ENCODE measurements at places on chromosomes 7 and 10. TPM values are rescaled to one million over a fixed set of nuclear protein-coding genes. Genes with fewer than 3 reads are reported as not detected.

- DNase-seq = no peak
Observed at GRCh38 chr7:42492920-42493319, 255.9 kb upstream of the GLI3 start.

DNA sequence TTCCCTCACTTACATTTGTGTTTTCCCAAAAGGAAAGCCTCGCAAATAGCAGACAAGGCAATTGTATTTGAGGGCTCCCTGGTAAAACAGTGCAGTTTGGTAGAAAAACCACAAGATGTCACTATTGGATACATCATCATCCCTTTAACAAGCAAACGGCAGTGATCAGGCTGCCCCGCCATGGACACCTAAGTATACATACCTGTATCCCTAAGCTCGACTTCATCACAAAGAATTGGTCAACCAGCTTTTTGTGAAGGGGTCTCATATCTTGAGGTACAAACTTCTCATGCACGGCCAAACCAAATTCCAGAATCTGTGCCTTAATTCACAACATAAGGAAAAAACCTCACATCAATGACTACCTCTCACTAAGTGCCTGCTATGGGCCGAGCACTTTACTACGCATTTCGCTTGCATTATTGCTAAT is 179.5 kb upstream of the IMMP2L start:
- peak; percentile 91 for DNase-seq

DNA sequence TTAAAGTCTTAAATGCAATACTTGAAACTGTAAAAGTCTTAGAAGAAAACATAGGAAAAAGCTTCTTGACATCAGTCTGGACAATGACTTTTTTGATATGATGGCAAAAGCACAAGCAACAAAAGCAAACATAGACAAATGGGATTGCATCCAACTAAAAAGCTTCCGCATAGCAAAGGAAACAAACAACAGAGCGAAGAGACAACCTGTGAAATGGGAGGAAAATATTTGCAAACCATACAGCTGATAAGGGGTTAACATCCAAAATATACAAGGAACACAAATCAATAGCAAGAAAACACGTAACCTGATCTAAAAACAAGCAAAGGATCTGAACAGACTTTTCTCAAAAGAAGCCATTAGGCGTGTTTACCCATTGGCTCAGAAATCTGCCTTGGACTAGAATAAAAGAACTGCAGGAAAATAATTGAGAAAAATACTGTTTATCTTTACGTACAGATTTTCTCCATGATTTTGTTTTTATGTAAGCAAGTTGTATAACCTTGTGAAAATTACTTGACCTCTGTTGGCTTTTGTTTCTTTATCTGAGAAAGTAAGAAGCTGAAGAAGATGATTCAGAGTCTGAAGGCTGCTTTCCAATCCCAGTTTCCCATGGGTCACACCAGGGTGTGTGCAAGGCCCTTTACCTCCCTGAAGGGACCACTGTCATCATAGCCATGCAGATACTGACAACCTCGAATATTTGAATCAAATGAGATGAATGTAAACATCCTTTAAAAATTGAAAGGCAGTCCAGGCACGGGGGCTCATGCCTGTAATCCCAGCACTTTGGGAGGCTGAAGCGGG is 99.1 kb upstream of the LANCL2 start:
- DNase-seq = no peak

DNA sequence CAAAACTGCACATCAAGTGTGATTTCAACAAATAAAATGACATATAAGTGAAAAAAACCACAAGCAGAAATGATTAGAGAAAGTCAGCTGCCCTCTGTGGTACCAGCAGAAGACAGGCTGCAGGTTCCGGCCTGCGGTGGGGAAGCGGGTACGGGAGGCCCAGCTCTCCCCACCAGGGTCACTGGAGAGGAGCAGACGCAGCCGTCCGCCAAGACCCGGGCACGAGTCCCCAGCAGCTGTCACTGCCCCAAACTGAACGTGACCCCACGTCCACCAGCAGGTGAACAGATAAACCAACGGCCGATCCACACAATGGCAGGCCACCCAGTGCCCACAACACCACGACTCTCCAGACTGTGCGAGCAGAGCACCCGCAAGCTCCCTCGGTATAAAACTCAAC is 16.1 kb upstream of the MICALL2 start:
- DNase-seq = no peak

DNA sequence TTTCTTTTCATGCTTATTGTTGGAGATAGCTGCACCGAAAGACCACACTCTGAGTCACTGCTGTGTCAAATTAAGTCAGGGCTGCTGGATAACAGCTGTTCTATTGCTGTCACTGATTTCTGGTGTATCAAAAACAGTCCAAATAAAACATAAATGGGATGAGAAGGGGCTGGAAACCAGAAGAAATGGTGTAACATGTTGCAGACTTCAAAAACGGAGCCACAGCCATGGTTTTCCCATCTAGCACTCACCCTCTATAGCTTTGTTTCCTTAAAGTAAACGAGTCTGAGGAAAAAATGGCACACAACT is 103.3 kb upstream of the DIP2C start:
- no peak for DNase-seq

- DNase-seq = peak; percentile 66
Observed at GRCh38 chr7:30596014-30596641, 1.4 kb downstream of the GARS1 start.

- DNase-seq = no peak
Observed at GRCh38 chr7:130891254-130892094, 157.5 kb upstream of the KLF14 start.

GRCh38 chr10:43209074-43209455 is 57.8 kb downstream of the RASGEF1A start:
- DNase-seq = no peak

- peak; percentile 70 for DNase-seq
Observed at GRCh38 chr7:140646931-140647647, 6.5 kb upstream of the DENND2A start.

DNA sequence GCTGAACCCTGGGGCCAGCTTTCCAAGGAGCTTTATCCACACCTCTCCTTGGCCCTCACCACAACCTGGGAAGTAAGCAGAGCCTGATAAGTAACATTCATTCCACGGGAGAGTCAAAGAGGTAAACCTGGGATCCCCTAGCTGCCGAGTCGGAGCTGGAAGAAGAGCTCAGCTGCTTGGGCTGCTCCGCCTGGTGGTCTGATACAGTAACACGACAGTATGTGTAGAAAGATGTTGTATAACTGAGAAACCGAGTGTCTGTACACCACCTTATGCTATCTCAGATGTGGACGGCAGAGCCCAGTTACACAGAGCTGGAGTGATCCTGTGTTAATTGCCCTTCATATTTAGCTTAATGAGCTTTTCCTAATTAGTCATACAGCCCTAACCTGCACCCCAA is 151.3 kb upstream of the KMT2E start:
- peak; percentile 62 for DNase-seq

DNA sequence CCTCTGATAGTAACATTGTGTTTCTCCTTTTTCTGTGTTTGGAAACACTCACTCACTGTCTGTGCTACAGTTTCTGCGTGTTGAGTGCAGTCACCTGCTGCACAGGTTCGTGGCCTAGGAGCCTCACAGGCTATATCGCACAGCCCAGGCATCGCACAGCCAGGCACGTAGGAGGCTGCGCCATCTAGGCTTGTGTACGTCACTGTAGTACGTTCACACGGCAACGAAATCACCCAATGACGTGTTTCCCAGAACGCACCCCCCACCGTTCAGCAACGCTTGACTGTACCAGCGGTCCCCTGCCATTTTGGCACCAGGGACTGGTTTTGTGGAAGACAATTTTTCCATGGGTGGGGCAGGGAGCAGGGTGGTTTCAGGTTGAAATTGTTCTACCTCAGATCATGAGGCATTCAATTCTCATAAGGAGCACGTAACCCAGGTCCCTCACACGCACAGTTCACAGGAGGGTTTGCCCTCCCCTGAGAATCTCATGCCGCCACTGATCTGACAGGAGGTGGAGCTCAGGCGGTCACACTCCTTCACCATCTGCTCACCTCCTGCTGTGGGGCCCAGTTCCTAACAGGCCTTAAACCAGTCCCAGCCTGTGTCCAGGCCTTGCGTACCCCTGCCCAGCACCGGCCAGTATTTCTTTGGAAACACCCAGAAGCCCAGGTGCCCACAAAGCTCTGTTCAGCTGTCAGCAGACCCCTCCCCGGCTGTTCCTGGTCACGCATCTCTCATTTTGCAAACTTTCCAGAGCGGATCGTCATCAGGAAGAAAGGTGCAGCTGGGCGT is 23.2 kb upstream of the PRKAR1B start:
- no peak for DNase-seq

The CFAP46 gene
- total RNA-seq = not detected

The TECTB gene
- not detected for total RNA-seq

The ACSM6 gene
- total RNA-seq = not detected

The NRG3 gene
- not detected for total RNA-seq

The SFMBT2 gene
- total RNA-seq = 0.03 TPM
